ENCODE measurements at places on chromosomes 1 and 21.

DNA sequence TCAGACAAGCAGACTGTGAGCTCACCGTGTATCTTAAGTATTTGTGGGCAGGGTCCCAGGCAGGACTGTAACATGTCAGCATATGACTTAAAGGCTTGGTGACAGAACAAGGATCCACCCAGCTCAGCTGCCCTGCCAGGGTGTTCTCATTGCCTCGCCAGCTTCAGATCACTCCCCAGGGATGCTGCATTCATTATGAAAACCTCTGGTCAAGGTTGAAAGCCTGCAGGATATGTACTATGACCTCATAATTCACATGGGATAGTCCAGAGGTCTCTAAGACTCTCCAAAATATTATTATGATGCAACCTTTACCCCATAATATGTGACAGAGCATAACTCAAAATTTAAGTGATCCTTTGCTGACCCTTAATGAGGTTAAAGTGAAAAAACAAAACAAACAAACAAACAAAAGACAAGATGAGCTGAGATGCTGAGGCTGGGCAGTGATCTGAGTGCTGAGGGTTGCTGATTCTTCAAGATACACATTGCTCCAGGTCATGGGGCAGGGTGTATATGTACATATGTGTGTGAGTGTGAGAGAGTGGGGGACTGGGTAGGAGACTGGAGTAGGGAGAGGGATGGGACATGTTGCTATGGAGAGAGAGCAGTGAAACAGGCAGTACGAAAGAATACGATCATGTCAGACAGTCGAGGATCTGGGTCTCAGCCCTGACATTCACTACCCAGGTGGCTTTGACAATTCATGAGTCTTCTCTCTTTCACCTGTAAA, 98.8 kb upstream of the DUSP10 start:
- DNase-seq = no peak

DNA sequence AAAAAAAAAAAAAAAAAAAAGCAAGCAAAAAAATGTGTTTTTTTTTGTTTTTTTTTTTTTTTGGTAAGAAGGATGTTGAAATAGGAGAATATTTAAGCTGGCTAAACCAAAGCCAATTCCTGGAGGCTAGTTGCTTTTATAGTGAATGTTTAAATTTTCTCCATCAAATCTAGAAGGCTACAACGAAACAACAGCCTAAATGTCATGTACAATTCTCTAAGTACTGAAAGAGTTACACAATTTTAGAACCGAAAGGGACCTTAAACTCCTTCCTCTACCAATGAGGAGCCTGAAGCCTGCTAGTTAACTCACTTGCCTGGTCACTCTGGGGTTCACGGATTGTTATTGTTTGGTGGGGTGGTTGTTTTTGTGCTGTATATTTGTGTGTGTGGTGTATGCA, 3.5 kb downstream of the WLS start:
- DNase-seq = no peak

GRCh38 chr1:94925004-94925403, 1.9 kb downstream of the CNN3 start:
- no peak for DNase-seq

DNA sequence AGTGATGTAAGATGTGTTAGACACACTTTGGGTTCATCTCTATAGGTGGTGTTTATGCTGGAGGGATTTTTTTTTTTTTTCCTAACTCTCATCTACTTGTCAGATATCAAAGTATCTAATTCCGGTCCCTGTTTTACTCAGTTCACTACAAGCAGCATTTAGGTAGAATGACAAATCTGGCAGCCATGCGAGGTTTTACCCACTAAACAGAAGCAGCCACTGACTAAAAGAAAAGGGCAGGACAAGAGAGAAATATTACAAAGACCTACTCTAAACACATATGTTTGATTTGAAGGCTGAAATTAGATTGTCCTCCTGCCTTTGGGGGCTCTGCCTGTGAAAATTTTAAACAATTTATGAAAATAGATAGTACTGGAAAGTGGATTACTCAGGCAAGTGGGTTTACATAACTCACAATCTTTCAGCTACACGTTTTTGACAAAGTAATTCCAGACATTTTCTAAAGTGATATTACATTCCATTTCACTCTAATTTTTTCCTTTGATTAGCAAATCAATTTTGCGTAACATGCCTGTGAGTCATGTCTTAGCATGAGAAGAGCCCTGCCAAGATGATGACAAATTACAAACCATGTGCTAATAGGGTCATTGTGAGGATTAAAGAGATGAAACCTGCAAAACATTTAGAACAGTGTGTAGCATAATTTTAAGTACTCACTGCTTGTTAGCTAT, 172.6 kb downstream of the PLA2G4A start:
- DNase-seq = no peak

GRCh38 chr1:183090391-183091006, 67.3 kb downstream of the LAMC1 start:
- DNase-seq = no peak

- no peak for DNase-seq
These were observed 9.9 kb upstream of the MIIP start for GRCh38 chr1:12009318-12009947.

DNA sequence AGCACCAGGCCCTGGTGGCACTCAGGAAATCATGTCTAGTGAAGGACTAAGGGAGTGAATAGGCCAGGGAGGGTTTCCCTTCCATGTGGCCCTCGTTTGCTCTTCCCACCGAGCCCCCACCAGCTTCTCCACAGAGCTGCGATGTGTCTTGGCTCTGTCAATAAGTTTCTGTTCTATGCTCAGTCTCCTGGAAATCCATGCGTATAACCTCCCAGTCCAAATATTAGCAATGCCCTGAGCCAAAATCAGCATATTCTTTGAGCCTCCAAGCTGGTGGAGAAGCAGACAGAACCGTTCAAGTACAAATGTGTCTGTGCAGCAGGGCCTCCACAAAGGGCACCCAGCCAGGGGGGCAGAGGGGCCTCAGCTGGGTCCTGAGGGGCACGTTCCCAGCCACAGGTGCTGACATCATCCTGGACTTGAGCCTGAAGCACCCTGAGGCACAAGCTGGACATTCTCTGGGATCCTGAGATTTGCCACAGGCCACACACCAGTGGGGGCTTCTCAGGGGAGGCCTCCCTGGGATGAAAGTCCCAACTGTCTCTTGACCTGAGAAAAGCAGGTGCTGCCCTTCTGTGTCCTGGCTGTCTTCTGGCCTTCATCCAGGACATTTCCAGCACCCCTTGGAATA, 350.5 kb upstream of the VAMP3 start:
- DNase-seq = no peak

Data from K562 (cell line).